Neural crest cell (in vitro differentiated cells): ENCODE measurements at places on chromosomes 16 and 17. TPM values are rescaled to one million over a fixed set of nuclear protein-coding genes. Genes with fewer than 3 reads are reported as not detected.

DNA sequence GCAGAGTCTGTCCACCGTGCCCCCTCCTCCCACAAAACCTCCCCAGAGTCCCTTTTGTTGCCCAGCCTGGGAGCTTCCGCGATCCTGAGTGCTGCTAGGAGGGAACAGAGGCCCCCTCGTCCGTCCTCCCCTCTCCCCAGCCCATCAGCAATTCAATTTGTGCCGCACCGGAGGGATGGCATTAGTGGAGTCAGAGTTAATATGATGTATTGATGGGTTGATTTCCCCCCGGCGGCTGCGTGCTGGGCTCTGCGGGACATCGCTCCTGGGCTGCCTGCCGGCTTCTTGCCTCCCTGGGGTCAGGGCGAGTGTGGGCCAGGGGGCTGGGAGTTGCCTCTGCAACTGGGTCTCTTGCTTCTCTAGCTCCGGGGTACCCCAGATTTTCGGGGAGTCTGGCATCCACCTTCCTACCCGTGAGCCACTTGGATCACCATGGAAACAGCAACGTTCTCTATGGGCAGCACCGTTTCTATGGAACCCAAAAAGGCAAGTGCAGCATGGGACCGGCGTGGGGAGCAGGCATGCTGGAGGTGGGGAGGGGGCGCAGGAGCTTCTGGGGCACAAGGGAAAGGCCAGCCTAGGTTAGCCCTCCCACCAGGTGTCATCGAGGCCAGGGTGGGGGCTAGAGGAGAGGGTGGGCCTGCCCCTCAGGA lies 42.9 kb downstream of the BAHCC1 start:
- H3K27me3 ChIP-seq, result no peaks in the 10 kb centered on the region
- peaks cover 10% of the 10 kb centered on the region for H3K4me1 ChIP-seq
- peak overlapping the region; percentile 23 for H3K4me3 ChIP-seq
- no peaks in the 10 kb centered on the region for H3K36me3 ChIP-seq
- DNase-seq, result no peak
- no peak overlapping the region for H3K27ac ChIP-seq

- no peak for DNase-seq
- no peak overlapping the region for H3K27ac ChIP-seq
- H3K27me3 ChIP-seq, result no peaks in the 10 kb centered on the region
- peaks cover 6% of the 10 kb centered on the region for H3K4me1 ChIP-seq
Observed at GRCh38 chr16:89074803-89075688, 18.6 kb upstream of the ACSF3 start.

DNA sequence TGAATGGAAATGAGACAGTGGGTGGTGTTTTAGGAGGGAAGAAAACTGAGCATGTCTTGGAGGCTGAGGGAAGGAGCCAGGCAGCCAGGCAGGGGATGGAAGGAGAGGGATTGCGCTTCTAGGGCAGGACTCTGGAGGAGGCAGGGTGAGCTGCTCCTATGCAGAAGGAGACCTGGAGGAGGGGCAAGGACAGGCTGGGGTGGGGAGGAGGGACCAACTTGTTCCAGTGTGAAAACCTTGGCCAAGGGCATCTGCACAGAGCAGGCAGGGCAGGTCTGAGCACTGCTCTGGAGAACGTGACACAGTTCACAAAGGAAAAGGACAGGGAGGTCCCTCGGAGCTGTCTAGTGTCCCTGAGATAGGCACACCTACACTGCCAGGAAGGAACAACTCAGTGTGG lies 5.5 kb downstream of the GALK1 start:
- no peaks in the 10 kb centered on the region for H3K36me3 ChIP-seq
- DNase-seq, result no peak
- H3K27ac ChIP-seq, result no peak overlapping the region
- H3K4me1 ChIP-seq, result peaks cover 5% of the 10 kb centered on the region
- no peaks in the 10 kb centered on the region for H3K27me3 ChIP-seq

The CHRNE gene
- total RNA-seq, result 0.21 TPM in 1 of 2 replicates, not detected in the other

The TPSAB1 gene
- total RNA-seq, result not detected in 2 replicates
